ENCODE measurements at places on chromosomes 7 and 10. TPM values are rescaled to one million over a fixed set of nuclear protein-coding genes. Genes with fewer than 3 reads are reported as not detected.

GIMAP4 gene
- not detected for total RNA-seq

DNA sequence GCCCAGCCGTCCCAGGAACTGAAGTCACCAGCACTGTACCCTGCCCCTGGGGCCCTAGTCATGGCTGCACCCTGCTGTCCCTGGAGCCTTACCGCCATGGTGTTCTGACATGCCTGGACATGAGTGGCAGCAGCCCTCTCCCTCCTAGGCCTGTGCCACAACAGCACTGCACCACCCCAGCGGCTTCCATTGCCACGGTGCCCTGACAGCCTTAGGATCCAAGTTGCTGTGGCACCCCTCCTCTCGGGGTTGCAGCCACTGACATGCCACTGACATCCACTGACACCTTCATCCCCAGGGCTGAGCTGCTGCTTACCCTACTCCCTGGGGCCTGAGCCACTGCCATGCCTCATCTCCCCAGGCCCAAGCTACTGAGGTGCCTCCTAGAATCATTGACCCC is 39.6 kb upstream of the SHH start:
- DNase-seq, result no peak

PRSS58 gene
- total RNA-seq, result not detected

HNRNPH3 gene
- total RNA-seq, result 261 TPM

LHFPL3 gene
- not detected for total RNA-seq

DNA sequence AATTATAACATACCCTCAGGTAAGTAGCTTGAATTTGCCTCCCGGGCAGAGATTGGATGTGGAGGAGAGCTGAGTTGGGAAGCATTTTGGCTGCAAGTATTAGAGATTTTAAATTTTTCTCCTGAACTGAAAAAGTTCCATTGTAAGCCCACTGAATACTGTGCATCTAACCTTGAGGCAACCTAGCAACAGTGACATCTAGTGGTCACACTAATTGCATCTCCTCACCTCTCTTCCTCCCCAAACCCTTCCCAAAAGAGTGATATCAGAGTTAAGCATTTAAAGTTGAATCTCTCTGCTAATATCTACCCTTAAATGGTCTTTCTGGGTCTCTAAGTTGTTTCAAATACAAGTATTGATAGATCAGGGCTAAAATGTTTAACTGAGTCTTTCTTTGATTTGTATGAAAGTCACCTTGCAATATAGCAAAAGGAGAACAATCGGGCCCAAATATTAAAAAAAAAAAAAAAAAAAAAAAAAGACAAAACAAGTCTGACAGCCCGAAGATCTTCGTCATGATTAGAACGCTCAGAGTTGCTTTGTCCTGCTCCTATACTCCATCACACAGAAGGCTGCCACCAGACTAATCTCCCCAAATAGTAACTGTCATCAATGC is 40.4 kb upstream of the DLX5 start:
- peak; percentile 55 for DNase-seq

- no peak for DNase-seq
These were observed 139.4 kb downstream of the TACC2 start for GRCh38 chr10:122128357-122128756.

LRRC17 gene
- not detected for total RNA-seq

GPR15LG gene
- not detected for total RNA-seq

NEUROD6 gene
- not detected for total RNA-seq

DNA sequence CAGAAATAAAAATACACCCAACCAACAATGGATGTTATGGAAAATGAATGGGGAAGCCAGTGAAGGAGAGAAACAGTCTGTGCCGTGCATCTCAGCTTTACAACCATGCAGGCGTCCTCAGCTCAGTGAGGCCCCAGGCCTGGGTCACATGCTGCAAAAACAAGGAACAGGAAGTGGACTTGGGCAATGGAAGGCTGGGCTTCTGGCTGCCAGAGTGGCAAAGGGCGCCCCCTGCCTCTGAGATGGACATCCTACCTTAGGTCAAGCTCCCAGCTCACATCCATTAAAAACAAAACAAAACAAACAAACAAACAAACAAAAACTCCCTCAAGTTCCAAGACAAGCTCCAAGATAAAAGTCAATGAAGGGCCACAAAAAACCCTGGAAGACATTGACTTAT is 54.7 kb upstream of the AFAP1L2 start:
- DNase-seq, result peak; percentile 24

RAPGEF5 gene
- 120 TPM for total RNA-seq

DGKI gene
- total RNA-seq, result 0.46 TPM

- DNase-seq, result no peak
These were observed 325.4 kb downstream of the GLRX3 start for GRCh38 chr10:130461631-130462030.

LGI1 gene
- total RNA-seq, result not detected

RARRES2 gene
- total RNA-seq, result not detected

MYH16 gene
- not detected for total RNA-seq

HABP2 gene
- total RNA-seq, result not detected

SPAM1 gene
- total RNA-seq, result not detected

DNA sequence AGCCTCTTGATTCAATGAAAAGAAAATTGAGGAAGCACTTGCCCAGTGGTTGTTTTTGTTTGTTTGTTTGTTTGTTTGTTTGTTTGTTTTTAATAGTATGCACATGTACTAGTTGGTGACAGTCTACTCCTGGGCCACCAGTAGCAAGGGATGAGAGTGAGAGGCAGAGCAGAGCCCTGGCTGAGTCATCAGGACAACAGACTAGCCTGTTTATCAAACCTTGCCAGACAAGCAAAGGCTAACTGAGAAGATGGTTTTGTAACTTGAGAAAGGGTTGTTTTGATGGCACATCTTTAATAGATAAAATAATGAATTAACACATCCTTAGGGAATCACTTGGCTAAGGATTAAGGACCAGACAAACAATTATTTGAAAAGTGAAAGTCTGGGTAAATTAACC is 78.1 kb downstream of the INHBA start:
- DNase-seq, result no peak

GRCh38 chr10:119290301-119291048 is 83.1 kb downstream of the GRK5 start:
- DNase-seq, result no peak

DNA sequence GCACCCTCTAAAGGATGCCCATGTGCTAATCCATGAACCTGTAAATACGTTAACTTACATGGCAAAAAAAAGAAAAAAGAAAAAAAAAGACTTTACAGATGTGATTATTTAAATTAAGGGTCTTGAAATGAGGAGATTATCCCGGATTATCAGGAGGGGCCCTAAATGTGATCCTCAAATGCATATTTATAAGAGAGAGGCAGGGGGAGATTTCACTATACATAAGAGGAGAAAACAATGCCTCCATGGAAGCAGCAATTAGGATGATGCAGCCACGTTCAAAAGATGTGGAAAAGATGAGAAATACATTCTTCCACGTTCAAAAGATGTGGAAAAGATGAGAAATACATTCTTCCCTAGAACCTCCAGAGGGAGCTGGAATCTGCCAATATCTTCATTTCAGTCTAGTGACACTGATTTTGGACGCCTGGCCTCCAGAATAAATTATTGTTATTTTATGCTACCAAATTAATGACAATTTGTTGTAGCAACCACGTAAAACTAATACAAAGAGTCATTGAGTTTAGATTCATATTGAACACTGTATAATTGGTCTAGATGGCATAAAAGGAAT is 328.4 kb upstream of the GNAI1 start:
- DNase-seq, result no peak

- no peak for DNase-seq
These were observed 76.9 kb downstream of the GALNT17 start for GRCh38 chr7:71208881-71209280.

CYP26C1 gene
- 0.15 TPM for total RNA-seq

DNA sequence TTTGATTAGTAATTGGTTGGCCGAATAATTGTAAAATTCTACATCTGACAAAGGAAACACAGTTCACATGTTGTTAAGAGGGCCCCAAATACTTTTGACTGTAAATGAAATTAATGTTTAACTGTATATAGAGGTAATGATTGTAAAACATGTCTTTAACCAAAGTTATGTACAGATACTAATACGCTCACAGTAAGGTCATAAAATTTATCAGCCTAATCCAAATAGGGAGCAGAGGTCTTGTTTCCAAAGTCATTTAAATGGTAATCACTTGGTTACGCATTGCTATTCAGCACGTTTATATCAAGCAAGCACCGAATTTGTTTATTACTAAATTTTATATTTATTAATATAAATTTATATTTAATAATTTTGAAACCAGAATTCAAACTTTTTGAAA is 1.4 kb downstream of the PHYHIPL start:
- no peak for DNase-seq

DNA sequence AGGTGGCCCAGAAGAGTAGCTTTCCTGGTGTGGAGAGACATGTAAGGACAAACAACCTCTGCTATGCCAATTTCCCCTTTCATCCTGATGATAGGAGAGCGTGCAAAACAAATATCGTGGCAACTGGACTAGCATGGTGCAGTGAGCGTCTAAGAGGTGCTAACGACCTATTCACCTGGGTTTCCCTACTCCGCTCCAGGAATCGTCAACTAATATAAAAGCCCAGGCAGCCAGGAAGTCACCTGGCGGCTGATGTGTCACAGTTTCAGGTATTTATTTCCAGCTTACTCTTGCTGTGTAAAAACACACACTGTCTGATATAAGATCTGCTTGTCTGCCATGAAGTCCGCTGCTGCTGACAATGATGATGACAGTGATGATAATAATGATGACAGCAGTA is 56.5 kb upstream of the EFCAB10 start:
- DNase-seq, result no peak

GIMAP6 gene
- total RNA-seq, result not detected

CTTNBP2 gene
- not detected for total RNA-seq

CAMK2B gene
- 0.92 TPM for total RNA-seq

TMEM229A gene
- not detected for total RNA-seq

TRIM50 gene
- total RNA-seq, result not detected

DNA sequence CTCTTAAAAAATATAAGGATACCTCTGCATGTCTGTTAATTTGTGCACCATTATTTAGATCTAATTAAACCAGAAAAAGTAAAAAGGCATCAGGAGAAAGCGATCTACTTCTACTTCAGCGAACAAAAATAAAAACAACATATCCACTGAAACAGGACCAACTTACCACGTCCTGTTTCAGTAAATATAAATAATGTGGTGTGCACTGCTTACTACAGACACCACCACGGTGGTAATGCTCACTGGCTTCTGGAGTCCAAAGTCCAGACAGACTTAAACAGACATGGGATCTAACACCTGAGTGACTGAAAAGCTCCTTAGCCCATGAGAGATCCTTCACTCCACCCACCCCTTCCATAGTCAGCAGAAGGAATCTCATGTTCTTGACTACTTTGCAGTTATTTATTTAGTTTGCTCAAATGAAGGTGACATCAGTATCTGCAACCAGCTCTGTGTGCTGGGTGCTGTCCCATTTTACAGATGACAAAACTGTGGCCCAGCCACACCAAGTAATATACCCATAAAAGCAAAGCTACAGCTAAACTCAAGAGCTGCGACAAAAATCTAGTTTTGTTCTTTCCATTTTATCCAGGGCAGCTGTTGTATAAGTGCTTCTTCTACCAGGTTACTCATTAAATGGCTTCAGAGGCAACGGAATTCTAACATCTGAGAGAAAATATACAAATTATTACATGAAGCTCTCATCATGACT is 62.1 kb upstream of the NCAPG2 start:
- no peak for DNase-seq

All from OCI-LY7 (cell line).